A673 (cell line): ENCODE measurements at places on chromosomes 7 and 10.

DNA sequence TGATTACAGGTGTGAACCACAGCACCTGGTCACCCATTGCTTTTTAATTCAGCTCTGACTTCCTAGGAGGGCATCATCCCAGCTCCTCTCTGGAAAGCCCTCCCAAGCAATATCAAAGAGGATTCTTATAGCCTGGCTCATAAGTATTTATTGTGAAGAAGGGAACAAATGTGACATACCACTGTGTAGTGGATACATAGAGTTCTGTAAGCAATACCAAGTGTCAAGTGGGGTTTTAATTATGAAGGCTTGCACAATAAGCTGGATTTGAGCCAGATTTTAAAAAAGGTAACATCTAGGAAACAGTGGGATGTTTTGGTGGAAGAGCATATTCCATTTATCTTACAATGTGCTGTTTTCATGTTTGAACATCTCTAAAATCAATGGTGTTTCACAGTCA is 19.0 kb upstream of the PRTFDC1 start:
- no peak for DNase-seq
- H3K36me3 ChIP-seq = no peaks in the 10 kb centered on the region
- H3K27me3 ChIP-seq = no peaks in the 10 kb centered on the region
- H3K4me3 ChIP-seq = no peak overlapping the region

- H3K27me3 ChIP-seq = no peaks in the 10 kb centered on the region
- H3K4me3 ChIP-seq = no peak overlapping the region
- H3K27ac ChIP-seq = no peak overlapping the region
- DNase-seq = no peak
- H3K36me3 ChIP-seq = no peaks in the 10 kb centered on the region
- no peaks in the 10 kb centered on the region for H3K4me1 ChIP-seq
Observed at GRCh38 chr10:283916-284356, 148.7 kb downstream of the ZMYND11 start.

GRCh38 chr7:155559519-155560108 is 13.3 kb upstream of the CNPY1 start:
- H3K4me1 ChIP-seq = no peaks in the 10 kb centered on the region
- no peak overlapping the region for H3K4me3 ChIP-seq
- H3K27me3 ChIP-seq = peaks cover 3% of the 10 kb centered on the region
- no peaks in the 10 kb centered on the region for H3K36me3 ChIP-seq

DNA sequence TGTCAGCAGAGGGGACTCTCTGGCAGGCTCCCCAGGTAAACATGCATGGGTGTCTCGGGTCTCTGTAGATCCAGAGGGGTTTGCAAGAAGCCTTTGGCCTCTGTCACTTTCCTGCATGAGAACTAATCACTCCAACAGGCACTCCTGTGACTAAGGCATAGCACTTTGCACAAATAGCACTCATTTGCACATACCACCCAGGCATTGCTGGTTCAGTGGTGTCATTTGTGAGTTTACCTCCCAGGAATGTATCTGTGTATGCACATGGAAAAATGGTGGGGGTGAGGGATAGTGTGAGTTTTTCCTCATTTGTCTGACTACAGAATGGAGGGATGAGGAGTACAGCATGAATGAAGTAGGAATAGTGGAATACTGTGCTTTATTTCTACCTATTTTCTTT is 39.5 kb downstream of the CNNM1 start:
- H3K27me3 ChIP-seq = peaks cover 20% of the 10 kb centered on the region
- DNase-seq = no peak

- H3K27me3 ChIP-seq = peaks cover 46% of the 10 kb centered on the region
- no peaks in the 10 kb centered on the region for H3K36me3 ChIP-seq
- DNase-seq = no peak
- no peak overlapping the region for H3K27ac ChIP-seq
Observed at GRCh38 chr10:116113721-116114501, 159.1 kb downstream of the GFRA1 start.
